Astrocyte (in vitro differentiated cells and primary cell): ENCODE measurements at places on chromosomes 12 and 14. TPM values are rescaled to one million over a fixed set of nuclear protein-coding genes. Genes with fewer than 3 reads are reported as not detected.

DNA sequence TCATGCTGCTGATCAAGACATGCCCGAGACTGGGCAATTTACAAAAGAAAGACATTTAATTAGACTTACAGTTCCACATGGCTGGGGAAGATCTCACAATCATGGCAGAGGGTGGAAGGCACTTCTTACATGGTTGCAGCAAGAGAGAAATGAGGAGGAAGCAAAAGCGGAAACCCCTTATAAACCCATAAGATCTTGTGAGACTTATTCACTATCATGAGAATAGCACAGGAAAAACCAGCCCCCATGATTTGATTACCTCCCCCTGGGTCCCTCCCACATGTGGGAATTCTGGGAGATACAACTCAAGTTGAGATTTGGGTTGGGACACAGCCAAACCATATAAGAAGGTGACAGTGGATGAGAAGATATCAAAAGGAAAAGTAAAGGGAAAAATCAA is 78.4 kb downstream of the CATSPERB start:
- no peaks in the 10 kb centered on the region for H3K4me1 ChIP-seq
- DNase-seq, result no peak
- H3K27me3 ChIP-seq, result no peaks in the 10 kb centered on the region
- no peaks in the 10 kb centered on the region for H3K36me3 ChIP-seq
- no peak overlapping the region for H3K27ac ChIP-seq

- no peaks in the 10 kb centered on the region for H3K36me3 ChIP-seq
- H3K27ac ChIP-seq, result no peak overlapping the region
- H3K4me1 ChIP-seq, result no peaks in the 10 kb centered on the region
- H3K4me3 ChIP-seq, result no peak overlapping the region
These were observed 19.6 kb downstream of the RIMBP2 start for GRCh38 chr12:130696379-130697100.

DNA sequence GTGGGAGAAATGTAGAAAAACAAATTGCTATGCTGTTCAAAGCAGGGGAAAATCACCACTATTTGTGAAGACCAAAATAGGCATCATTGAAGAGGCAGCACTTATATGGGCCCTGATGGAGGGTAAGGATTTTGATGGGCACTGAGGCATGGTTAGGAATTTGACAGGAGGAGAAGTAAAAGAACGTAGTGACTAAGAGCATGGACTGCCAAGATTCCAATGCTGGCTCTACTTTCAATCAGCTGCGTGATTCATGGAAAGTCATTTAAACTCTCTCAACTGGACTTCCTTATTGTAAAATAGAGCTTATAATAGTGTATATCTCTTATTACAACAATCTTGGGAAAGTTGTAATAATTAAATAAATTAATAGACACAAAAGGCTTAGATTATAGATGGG is 267.7 kb upstream of the G2E3 start:
- H3K36me3 ChIP-seq, result no peaks in the 10 kb centered on the region
- H3K27ac ChIP-seq, result no peak overlapping the region
- peak; percentile 88 for DNase-seq

DNA sequence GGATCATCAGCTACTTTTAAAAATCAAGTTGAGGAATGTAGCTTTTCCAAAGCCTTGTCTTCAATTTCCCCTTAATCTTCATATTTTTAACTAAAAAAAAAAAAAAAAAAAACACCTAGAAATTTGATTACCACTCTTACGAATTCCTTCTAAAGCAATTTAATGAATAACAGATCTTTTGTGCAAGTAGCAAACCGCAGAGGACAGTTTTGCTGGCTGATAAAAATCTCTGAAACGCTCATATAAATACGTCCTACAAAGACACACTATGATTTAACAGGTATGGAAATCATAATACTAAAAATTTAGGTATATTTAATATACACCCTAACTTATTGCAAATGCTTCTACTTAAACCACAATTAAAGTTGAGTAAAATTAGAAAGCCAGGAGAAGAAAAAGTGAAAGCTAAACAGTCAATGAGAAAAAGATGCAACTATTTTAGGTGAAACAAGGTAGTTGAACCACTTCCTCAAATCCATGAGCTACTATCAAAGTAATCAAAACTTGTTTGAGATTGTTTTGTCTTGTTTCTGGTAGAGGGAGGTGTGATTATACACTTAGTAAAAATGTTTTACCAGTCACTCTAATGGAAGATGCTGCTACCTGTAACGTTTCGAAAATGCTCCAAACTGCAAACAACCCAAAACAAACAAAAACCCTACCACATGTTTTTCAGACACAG is 2.2 kb downstream of the PAWR start:
- H3K4me1 ChIP-seq, result peaks cover 31% of the 10 kb centered on the region
- peak overlapping the region; percentile 97 for H3K27ac ChIP-seq
- peak overlapping the region; percentile 79 for H3K4me3 ChIP-seq
- no peak for DNase-seq
- no peaks in the 10 kb centered on the region for H3K36me3 ChIP-seq

GRCh38 chr14:68535404-68536017 is 257.4 kb downstream of the ZFP36L1 start:
- peak overlapping the region; percentile 81 for H3K27ac ChIP-seq
- H3K36me3 ChIP-seq, result no peaks in the 10 kb centered on the region
- no peak overlapping the region for H3K4me3 ChIP-seq
- H3K27me3 ChIP-seq, result no peaks in the 10 kb centered on the region

DNA sequence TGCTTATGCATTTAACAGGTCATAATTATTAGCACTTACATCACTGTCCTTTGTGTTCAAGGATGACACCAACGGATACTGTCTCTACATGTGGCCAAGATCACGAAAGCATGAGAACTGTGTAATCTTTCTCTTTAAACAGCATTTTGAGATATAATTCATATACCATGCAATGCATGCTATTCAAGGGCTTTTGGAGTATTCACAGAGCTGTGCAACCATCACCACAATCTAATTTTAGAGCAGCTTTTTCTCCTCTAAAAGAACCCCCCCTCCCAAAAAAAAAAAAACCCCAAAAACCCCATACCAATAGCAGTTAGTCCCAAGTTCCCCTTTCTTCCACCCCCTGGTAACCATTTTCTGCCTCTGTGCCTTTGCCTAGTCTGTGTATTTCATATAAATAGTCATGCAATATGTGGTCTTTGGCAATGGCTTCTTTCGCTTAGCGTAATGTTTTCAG is 60.6 kb downstream of the SPRING1 start:
- no peak overlapping the region for H3K27ac ChIP-seq
- no peak overlapping the region for H3K4me3 ChIP-seq
- no peaks in the 10 kb centered on the region for H3K27me3 ChIP-seq

- H3K4me1 ChIP-seq, result no peaks in the 10 kb centered on the region
- no peaks in the 10 kb centered on the region for H3K36me3 ChIP-seq
- H3K4me3 ChIP-seq, result no peak overlapping the region
- DNase-seq, result no peak
These were observed 307.4 kb downstream of the NUAK1 start for GRCh38 chr12:105831372-105831771.

DNA sequence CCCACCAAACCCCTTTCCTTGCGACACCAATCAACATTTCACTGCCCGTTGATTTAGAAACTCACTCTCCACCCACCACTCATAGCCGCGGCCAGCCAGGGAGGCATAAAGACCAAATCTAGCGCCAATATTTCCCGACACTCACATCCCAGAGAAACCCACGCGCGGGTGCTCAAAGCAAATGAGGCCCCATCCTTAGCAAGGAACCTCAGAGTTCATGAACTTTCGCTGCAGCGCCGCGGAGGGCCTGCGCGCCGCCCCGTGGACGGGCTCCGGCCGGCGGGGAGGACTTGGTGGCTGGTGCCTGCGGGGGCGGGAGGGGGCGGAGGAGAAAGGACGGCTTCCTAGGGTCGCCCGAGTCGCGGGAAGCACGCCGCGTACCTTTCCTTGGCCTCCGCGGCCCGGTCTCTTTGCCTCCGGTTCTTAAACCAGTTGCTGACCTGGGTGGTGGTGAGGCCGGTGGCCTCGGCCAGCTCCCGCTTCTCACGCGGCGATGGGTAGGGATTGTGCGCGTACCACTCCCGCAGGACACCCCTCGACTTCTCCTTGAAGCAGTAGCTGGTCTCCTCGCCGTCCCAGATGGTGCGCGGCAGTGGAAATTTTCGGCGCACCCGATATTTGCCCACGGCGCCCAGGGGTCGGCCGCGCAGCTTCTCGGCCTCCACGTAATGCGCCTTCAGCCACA is 886 bp downstream of the SIX1 start:
- DNase-seq, result no peak
- peak overlapping the region; percentile 69 for H3K4me3 ChIP-seq
- H3K27ac ChIP-seq, result peak overlapping the region; percentile 50
- peaks cover 82% of the 10 kb centered on the region for H3K27me3 ChIP-seq

DNA sequence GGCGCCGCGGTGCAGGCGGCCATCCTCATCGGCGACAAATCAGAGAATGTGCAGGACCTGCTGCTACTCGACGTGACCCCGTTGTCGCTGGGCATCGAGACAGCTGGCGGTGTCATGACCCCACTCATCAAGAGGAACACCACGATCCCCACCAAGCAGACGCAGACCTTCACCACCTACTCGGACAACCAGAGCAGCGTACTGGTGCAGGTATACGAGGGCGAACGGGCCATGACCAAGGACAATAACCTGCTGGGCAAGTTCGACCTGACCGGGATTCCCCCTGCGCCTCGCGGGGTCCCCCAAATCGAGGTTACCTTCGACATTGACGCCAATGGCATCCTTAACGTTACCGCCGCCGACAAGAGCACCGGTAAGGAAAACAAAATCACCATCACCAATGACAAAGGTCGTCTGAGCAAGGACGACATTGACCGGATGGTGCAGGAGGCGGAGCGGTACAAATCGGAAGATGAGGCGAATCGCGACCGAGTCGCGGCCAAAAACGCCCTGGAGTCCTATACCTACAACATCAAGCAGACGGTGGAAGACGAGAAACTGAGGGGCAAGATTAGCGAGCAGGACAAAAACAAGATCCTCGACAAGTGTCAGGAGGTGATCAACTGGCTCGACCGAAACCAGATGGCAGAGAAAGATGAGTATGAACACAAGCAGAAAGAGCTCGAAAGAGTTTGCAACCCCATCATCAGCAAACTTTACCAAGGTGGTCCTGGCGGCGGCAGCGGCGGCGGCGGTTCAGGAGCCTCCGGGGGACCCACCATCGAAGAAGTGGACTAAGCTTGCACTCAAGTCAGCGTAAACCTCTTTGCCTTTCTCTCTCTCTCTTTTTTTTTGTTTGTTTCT is 1.7 kb downstream of the HSPA2 start:
- DNase-seq, result no peak
- H3K36me3 ChIP-seq, result no peaks in the 10 kb centered on the region
- H3K4me1 ChIP-seq, result peaks cover 18% of the 10 kb centered on the region
- no peak overlapping the region for H3K27ac ChIP-seq
- H3K27me3 ChIP-seq, result peaks cover 18% of the 10 kb centered on the region

GRCh38 chr12:25126746-25127145 is 68.2 kb downstream of the DNAI7 start:
- no peaks in the 10 kb centered on the region for H3K4me1 ChIP-seq
- H3K4me3 ChIP-seq, result no peak overlapping the region
- H3K36me3 ChIP-seq, result no peaks in the 10 kb centered on the region
- H3K27ac ChIP-seq, result no peak overlapping the region

DNA sequence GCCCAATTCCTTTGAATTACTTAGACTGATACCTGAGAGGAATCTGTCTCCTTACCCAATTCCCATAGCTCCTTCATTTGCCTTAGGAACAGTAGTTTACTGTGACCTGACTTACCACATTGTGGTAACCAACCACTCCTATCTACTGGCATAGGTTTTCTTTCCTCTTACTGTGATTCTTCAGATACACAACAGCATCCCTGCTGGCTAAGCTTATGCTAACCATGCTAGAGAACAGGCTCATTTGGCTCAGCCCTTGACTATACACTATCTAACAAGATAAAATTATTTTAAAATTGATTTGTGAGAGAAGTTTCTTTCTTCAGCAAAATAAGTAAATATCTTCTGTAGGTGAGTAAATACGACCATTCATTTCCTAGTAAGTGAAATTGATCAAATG is 320.4 kb upstream of the DDHD1 start:
- no peaks in the 10 kb centered on the region for H3K4me1 ChIP-seq
- H3K27me3 ChIP-seq, result no peaks in the 10 kb centered on the region

- H3K4me1 ChIP-seq, result no peaks in the 10 kb centered on the region
- no peaks in the 10 kb centered on the region for H3K36me3 ChIP-seq
- no peak for DNase-seq
- no peak overlapping the region for H3K27ac ChIP-seq
These were observed 61.3 kb upstream of the GPR68 start for GRCh38 chr14:91305650-91306431.

GRCh38 chr14:92958373-92959188 is 35.6 kb downstream of the CHGA start:
- peaks cover 20% of the 10 kb centered on the region for H3K4me1 ChIP-seq
- H3K27me3 ChIP-seq, result no peaks in the 10 kb centered on the region
- no peak overlapping the region for H3K27ac ChIP-seq

DNA sequence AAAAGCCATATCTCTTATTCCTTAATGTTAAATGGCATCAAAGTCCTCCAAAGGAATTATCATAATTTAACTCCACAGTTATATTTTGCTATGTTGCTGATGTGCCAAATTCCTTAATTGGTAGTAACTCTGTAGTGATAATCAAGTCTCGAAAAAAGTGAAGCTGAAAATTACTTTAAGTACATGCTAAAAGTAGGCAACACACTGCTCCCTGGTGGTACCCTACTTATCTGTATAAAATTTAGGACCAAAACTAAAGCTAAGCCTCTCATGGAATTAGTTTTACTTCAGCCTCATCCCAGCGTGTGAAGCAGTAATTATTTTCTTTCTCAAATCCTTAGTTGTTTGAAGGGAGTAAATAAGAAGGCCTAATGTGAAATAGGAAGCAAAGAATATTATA is 132.8 kb downstream of the TTLL5 start:
- no peak for DNase-seq
- no peak overlapping the region for H3K27ac ChIP-seq
- no peaks in the 10 kb centered on the region for H3K27me3 ChIP-seq
- no peaks in the 10 kb centered on the region for H3K36me3 ChIP-seq

DNA sequence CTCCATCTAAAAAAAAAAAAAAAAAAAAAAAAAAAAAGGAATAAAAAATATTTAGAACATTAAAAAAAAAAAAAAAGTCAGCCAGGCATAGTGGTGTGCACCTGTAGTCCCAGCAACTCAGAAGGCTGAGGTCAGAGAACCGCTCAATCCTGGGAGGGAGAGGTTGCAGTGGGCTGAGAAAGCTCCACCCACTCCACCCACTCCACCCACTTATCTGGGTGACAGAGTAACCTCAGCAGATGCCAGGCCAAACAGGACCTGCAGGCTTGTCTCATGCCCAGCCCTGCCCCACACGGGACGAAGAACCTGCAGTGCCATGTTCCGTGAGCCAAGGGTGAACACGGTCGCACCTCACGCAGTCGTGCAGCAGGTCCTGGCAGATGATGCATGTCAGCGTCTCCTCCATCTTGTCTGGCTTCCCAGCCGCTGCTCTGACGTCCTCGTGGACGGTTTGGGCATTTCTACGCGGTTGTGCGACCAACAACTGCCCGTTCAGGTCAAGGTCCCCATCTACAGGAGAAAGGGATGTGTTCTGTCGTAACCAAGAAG is 28.6 kb downstream of the CHFR start:
- no peak overlapping the region for H3K27ac ChIP-seq
- no peaks in the 10 kb centered on the region for H3K4me1 ChIP-seq
- no peak for DNase-seq
- H3K4me3 ChIP-seq, result no peak overlapping the region
- H3K36me3 ChIP-seq, result peaks cover 32% of the 10 kb centered on the region

- no peak for DNase-seq
- H3K4me1 ChIP-seq, result no peaks in the 10 kb centered on the region
- no peak overlapping the region for H3K27ac ChIP-seq
- no peak overlapping the region for H3K4me3 ChIP-seq
These were observed 121.4 kb downstream of the SLCO1B3 start for GRCh38 chr12:20931894-20932293.

The C12orf50 gene
- total RNA-seq, result not detected in 2 replicates

The PKP2 gene
- total RNA-seq, result 18.7 and 35.4 TPM in 2 replicates

The AQP6 gene
- total RNA-seq, result not detected in 2 replicates

The TIMELESS gene
- 7.3 and 8.5 TPM in 2 replicates for total RNA-seq

The ISM2 gene
- total RNA-seq, result 0.39 and 0.50 TPM in 2 replicates

The MANSC1 gene
- total RNA-seq, result 2.5 and 2.9 TPM in 2 replicates

The ZC3H10 gene
- 4.1 and 4.2 TPM in 2 replicates for total RNA-seq
